ENCODE measurements at places on chromosomes 12 and 14.

DNA sequence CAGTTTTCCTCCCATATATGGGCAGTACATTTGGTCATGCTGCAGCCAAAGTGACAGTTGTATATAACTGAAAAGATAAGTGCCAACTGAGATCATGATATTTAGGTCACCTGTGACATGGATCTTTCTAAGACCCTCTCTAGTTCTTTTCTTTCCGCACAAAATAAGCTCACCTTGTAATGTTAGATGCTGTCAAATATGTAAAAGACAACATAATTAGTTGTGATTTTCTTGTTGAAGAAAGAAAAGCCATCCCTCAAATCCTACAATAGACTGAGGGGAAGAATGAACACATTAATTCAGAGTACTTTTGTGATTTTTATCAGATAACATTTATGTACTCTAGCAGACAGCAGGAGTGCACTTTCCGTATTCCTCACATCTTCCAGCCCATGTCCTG, 37.4 kb downstream of the OVCH1 start:
- no peak for DNase-seq

DNA sequence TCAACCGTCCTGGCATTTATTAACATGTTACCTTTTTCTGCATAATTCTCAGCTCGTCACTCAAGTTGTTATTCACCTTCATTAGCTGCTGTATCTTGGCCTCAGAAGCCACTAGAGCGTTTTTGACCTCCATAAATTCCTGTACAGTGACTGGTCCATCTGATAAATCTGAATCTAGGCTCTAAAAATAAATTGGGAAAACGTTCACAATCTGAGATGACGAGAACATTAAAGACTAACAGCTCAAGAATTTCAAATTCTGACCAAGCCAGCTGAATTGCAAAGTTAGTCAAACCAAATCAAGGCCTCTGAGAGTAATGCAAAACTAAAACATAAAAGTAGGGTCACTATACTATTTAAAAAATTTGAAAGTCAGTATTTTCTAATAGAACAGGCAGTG, 45.0 kb downstream of the GIT2 start:
- no peak for DNase-seq

GRCh38 chr12:58323676-58324075, 382.3 kb downstream of the ATP23 start:
- no peak for DNase-seq

DNA sequence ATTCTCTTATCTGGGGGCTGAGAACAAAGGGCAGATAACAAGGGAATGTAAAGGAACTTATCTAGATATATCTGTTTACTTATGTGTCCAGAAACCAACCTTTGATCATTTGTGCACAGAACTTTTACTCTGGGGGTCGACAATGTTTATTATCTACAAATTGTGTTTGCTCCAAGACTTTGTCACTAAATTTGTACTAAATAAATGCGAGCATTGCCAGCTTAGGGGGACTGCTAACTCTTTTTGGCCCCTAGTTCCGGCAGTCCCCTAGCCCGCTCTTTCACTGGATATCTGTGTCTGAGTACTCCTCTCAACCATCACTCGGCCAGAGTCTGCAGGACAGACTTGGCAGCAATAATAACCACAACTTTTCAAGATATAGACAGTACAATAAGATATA, 88.2 kb downstream of the FSCB start:
- DNase-seq = no peak

GRCh38 chr12:85782711-85783110, 53.5 kb downstream of the RASSF9 start:
- peak; percentile 31 for DNase-seq

GRCh38 chr12:42145197-42145549, 499 bp upstream of the GXYLT1 start:
- DNase-seq = no peak

- DNase-seq = no peak
Observed at GRCh38 chr12:27541031-27541719, 17.2 kb downstream of the PPFIBP1 start.

DNA sequence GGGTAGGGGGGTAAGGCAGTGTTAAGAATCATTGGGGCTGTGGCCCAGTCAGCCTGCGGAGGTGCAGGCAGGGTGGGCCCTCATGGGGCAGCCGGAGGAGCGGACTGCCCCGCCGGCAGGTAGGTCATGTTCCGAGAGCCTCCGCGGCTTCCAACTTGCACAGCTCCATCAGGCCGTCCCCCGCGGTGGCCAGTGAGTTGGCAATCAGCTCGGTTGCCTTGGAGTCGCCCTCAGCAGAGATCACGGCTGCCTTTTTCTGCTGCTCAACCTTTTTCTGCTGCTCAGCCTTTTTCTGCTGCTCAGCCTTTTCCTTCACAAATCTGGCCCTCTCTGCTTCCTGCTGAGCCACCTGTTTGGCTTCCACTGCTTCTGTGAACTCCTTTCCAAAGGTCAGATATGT, 41.1 kb upstream of the CSRNP2 start:
- DNase-seq = no peak

GRCh38 chr12:124994437-124994975, 1.1 kb downstream of the BRI3BP start:
- DNase-seq = no peak

GRCh38 chr12:2641207-2641606, 153.6 kb upstream of the FKBP4 start:
- DNase-seq = peak; percentile 45

DNA sequence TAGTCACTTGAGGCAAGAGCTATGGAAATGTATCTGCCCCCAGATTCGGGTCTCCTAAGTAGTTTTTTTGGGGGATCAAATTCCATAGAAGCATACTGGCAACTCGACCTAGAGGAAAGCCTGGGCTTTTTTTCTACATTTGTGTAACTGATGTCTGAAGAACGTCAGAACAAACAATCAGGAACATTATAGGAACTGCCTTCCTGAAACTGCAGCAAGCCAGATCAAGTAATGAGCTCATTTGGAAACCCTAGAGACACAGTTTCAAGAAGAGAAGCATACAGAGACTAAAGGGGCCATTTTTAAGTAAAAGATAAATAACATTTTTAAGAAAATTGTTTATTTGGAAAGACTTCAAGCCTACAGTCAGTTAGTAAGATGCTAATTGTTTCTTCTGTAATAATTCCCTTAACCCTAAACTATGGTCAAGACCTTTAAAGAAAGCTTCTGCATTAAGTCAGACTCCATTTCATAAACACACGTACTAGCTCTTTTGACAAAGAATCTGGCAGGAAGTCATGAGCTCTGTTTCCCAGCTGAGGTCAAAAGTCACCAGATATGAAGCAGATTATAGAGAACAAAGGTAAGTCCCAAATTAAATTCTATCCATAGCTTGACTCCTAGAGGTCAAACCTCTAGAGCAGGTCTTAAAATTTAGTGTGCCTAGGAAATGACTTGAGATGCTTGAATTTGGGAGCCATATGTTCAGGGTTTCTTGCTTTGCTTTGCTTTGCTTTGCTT, 112.8 kb downstream of the EGLN3 start:
- no peak for DNase-seq

- DNase-seq = no peak
Observed at GRCh38 chr12:111322336-111323250, 46.3 kb downstream of the PHETA1 start.

GRCh38 chr14:70188322-70188658, 461 bp downstream of the SLC8A3 start:
- no peak for DNase-seq

- DNase-seq = no peak
Observed at GRCh38 chr14:83473416-83474235, 1940.0 kb upstream of the SEL1L start.

- DNase-seq = peak; percentile 50
Observed at GRCh38 chr14:22689199-22689598, 45.0 kb upstream of the OR6J1 start.

DNA sequence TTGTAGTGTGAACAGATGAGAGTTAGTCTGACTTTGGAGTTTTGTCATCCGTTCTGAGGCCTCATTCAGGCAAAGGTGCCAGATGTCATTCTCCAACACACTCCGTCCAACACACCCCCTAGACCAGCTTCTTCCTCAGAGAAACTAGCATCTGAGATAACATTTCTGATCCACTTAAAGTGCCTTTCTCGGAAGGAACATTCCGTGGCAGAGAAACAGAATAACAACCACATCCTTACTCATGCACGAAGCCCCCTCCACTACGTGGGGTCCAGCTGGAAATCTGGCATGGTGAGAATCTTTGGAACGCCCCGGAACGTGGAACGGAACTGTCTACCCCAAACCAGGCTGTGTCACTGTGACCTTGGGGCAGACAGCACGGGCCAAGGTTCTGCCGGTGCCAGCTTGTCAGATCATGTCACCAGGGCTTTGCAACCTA, 17.0 kb upstream of the BCL7A start:
- no peak for DNase-seq

GRCh38 chr14:21098892-21099595, 589 bp upstream of the ZNF219 start:
- DNase-seq = no peak

GRCh38 chr12:26938701-26939062, 412 bp downstream of the FGFR1OP2 start:
- DNase-seq = no peak

DNA sequence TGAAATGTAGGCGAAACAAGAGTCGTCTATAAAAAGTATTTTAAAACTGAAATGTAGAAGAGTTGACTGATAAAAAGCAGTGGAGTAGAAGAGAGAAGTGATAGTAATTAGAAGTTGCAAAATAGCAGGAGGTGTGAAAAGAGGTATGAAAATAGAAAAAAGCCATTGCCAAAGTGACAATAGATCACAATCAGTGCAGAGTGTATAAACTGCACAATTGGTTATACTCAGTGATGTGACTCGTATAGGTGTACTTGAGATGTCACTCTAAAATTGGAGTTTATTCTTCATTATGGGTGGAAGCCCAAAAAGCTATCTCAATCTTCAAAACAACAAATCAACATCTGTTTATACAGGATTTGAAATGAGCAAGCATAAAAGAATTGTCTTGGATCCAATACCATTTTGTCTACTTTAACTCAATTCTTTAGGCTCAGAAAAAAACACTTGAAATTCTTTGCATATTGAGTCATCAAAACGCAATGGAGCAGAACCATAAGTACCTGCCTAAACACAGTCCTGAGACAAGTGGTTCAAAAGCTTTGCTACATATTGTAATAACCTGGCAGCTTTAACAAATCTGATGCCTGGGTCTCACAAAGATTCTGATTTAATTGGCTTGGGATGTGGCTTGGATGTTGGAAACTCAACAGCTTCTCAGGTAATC, 8.8 kb downstream of the IKBIP start:
- peak; percentile 31 for DNase-seq

GRCh38 chr14:61628016-61628725, 67.1 kb upstream of the HIF1A start:
- DNase-seq = no peak

- no peak for DNase-seq
Observed at GRCh38 chr12:14696265-14696741, at the start of gene GUCY2C. Gene GUCY2C (minus strand): TSS chr12:14696599. CDS start chr12:14696448, 151 bp downstream.

GRCh38 chr14:106286697-106287290, 760.4 kb downstream of the TMEM121 start:
- DNase-seq = peak; percentile 7

DNA sequence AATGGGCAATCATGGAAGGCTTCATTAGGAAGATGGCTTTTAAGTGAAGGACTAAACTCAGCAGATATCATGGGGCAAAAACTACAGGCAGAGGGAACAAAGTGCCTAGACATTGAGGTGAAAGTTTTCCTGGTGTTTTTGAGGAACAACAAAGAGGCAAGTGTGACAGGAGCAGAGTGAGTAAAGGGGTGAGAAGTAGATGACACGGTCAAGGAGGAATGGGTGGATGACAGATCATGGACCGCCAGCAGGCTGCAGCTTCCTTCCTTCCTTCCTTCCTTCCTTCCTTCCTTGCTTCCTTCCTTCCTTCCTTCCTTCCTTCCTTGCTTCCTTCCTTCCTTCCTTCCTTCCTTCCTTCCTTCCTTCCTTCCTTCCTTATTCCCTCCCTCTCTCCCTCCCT, 108.3 kb downstream of the TRHDE start:
- DNase-seq = no peak

DNA sequence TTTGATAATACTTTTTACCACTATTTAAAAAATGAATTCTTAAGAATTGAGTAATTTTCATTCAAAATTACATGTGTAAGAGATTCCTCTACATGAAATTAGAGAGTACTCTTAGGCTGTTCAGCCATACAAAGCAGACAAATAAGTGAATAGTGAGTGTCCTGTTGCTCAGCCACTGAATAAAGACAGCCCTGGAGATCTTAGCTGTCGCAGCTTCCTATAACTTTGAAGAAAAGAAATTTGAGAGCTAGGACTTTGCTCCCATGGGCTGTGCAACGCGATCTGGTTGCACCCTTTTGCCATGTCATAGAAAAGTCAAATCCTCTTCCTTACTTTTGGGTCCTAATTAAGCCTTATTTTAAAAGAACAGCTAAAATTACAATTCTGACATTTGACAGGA, 40.9 kb upstream of the LRIG3 start:
- no peak for DNase-seq

DNA sequence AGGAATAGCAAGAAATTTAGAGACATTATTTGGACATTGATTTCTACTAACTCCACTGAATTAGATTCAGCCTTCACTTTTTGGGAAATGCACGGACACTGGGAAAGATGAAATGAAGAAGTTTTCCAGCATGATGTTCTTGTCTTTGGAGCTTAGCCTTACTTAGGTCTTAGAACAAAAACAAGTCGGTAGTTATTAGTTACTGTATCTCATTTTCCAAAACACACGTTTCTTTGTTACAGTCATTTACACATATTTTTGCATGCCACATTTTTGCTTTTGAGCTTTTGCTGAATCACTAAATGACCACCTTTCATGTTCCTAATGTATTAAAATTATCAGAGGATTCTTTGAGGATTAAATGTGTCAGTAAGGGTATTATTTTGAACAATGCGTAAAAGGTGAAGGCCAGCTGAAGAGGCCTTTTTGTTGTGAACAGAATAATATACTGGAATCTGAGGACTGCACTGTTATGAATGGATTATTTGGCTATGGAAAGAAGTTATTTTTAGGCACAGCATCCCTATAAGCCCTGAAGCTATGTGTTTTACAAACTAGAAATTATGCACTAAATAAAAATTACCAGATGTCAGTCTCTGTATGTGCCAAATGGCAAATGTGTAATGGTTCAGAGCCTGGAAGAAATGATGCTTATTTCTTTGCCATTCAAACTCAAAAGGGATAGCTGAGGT, 138.2 kb downstream of the SRGAP1 start:
- no peak for DNase-seq

- no peak for DNase-seq
Observed at GRCh38 chr12:56991319-56992246, 14.8 kb downstream of the ZBTB39 start.

DNA sequence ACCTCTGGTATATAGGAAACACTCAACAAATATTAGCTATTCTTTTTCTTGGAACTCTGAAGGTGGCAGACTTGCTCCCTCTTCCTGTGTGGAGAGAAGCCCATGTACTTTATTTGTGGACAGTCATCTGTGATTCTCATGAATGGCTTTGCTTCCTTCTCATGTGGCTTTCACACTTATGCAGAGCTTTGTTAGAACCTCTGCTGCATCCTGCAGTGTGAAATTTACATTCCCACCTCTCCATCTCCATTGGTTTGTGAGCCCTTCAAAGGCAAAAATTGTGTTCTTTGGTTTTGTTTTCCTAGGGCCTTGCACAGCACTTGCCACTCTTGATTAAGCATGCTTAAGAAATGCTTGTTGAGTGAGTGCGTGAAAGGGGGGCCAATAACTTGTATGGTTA, 51.9 kb downstream of the BICD1 start:
- DNase-seq = no peak
